EL (cell line): ENCODE measurements at places on chromosomes 7 and 10.

GRCh38 chr10:84256510-84257342, 11.9 kb downstream of the RGR start:
- DNase-seq = peak; percentile 24

- no peak for DNase-seq
These were observed 189.8 kb upstream of the PRKCQ start for GRCh38 chr10:6769704-6770417.

DNA sequence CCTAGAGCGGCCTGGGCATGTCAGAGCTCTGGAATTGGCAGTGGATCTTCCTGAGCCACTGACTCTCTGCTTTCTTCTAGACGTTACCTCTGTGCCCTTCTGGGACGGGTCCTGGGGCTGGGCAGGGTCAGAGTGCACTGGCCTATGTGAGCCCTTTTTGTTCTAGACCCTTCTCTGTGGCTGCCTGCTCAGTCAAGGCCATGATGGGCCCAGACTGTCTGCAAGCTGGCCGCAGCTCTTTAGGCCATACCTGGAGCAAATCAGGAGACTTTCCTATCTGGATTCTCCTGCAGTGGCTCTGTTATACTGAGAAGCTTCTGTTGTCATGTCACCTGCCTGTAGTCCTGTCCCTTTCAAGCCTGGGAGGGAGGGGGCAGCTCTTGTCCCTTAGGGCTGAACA, 70.1 kb downstream of the ADCY1 start:
- DNase-seq = no peak

DNA sequence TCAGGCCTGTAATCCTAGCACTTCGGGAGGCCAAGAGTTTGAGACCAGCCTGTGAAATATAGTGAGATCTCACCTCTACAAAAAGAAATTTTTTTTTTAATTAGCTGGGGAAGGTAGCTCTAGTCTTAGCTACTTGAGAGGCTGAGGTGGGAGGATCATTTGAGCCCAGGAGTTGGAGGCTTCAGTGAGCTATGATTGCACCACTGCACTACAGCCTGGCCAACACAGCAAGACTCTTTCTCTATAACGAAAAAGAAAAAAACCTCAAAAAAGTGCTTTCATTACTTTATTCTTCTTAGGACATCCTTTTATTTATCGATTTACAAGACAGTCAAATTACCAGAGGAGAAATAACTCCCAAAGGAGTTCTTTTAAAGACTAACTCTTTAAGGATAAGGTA, 49.4 kb upstream of the EXOC4 start:
- DNase-seq = no peak

GRCh38 chr7:156533420-156533819, 107.2 kb upstream of the RNF32 start:
- no peak for DNase-seq

- DNase-seq = no peak
These were observed 79.7 kb downstream of the FOXL3 start for GRCh38 chr7:369476-370258.

- no peak for DNase-seq
These were observed 156.8 kb upstream of the LYZL1 start for GRCh38 chr10:29131952-29132547.

DNA sequence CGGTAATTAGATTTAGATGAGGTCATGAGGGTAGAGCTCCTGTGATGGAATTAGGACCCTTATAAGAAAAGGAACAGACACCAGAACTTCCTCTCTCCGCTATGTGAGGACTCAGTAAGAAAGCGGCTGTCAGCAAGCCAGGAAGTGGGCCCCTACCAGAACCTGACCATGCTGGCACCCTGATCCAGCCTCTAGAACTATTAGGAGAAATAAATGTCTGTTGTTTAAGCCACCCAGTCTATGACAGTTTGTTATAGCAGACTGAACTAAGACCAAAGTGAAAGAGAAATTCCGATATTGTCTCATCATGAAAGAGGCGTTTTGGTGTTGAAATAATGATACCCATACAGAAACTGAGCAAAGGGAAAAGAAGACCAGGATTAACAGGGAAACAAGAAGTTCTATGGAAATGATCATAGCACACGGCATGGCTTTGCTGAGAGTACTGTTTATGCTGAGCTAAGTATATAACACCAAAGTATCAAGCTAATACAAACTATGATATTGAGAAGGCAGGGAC, 9.2 kb downstream of the CLEC2L start:
- no peak for DNase-seq

DNA sequence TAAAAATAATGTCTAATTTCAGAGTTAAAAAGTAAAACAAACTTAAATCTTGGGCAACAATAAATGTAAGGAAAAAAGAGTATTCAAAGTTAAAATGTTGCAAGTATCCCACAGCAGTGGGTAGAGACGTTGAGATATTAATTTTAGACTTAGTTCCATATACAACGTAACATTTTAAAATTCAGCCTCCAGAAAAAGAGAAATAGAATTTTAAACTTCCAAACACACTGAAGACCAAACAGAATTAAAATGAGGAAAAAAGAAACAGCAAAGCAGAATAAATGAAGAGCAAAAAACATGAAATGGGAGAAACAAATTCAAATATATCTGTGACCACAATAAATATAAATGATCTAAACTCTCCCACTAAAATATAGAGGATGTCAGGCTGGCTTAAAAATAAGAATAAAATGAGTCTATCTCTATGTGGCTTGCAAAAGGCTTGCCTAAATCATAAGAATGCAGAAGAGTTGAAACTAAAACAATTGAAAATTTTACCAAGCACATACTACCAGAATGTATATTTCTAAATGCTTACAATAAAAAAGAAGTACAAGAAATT, 46.0 kb upstream of the EGFR start:
- no peak for DNase-seq

GRCh38 chr7:136687693-136688322, 180.6 kb upstream of the CHRM2 start:
- DNase-seq = peak; percentile 37

DNA sequence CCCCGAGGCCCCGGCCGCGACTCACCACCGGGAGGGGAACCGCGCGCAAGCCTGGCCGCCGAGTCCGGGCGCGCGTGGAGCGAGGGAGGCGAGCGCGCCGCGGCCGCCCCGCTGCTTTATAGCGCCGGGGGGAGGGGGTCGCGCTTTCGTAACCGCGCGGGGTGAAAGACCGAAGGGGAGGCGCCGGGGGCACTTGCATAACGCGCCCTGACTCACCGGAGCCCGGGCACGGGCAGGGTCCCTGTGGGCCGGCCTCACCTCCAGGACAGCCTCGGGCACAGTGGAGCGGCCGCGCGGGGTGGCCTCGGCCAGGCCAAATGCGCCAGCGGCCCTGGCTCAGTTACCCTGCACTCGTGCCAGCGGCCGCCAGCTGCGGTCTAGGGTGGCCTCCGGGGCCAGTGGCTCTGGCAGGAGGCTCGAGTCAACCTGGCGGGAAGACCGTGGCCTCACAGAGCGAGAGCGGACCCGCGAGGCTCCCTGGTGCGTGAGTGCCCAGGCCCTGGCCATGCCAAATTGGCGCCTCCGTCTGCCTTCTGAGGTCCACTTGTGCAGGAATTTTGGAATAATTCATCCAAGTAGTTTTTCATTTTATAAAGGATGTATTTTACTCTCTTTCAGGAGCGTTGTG, at the start of gene RBP4:
Gene RBP4 (minus strand): TSS at position 90 of the 628 bp plus-strand sequence. CDS start 207 bp downstream, outside the sequence.
- DNase-seq = peak; percentile 39

DNA sequence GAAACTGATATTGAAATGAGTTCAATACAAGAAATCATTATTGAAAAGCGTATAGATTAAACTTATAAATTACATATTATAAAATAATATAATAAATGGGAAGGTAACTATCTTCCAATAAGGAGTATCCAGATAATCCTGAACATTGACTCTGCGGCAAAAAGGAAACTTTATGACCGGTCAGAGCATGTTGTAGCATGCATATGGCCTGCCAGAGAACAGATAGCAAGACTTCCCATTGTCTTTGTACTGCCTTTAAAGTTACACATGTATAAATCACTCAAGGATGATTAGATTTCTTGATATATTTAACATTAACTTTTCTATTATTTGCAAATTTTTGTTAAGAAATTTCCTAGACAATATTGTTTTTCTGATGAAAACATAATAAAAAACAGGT, 56.2 kb upstream of the ETV1 start:
- no peak for DNase-seq

DNA sequence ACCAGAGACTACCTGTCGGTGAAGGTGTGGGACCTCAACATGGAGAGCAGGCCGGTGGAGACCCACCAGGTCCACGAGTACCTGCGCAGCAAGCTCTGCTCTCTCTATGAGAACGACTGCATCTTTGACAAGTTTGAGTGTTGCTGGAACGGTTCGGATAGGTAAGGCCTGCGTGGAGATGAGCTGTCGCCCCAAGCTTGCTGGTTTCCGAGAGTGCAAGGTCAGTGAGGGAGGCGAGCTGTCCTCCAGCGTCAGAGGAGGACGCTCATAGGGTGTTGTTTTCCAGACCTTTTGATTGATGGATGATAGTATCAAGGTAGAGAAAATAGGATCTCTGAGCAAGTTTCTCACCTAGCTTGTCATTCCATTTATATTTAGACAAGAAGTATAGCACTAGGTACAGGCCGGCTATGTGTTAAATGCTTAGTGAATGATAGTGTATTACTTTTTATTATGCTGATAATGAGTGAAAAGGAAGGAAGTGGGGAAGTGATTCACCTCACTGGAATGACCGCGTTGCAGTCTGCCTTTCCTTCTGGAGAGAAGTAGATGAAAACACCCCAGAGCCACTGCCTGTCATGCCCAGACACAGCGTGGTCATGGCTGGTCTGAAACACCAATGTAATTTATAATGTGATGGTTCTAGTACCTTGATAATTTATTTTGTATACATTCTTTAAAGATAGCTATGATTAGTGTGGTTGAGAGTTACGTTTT, 33.9 kb downstream of the BNIP3 start:
- DNase-seq = peak; percentile 92

DNA sequence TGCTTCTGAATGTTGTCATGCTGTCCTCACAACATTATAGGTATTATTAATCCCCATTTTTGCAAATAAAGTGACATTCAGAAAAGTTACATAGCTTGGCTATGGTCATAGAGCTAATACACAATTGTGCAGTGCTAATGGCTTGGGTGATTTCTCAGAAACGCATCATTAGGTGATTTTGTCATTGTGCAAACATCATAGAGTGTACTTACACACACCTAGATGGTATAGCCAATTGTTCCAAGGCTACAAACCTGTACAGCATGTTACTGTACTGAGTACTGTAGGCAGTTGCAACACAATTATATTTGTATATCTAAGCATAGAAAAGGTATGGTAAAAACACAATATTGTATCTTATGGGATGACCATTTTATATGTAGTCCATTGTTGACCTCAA, 91.0 kb downstream of the BTAF1 start:
- no peak for DNase-seq

- DNase-seq = peak; percentile 66
These were observed 33.3 kb upstream of the XPNPEP1 start for GRCh38 chr10:109956454-109957091.

DNA sequence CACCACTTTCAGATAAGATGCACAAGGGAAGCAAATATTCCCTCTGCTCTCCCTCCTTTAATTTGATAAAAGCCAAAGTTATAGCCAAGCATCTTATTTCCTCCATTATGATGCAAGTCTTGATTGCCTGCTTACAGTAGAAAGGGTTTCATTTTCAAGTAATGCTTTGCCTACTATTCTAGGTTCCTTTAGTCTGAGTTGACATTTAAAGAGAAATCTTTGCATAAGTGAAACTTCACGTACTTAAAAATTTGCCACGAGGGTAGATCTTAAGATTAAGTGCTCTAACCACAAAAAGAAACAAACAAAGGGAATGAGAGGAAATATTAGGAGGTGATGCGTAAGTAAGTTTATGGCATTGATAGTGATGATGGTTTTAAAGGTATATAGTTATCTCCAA, 78.1 kb upstream of the VWDE start:
- no peak for DNase-seq

DNA sequence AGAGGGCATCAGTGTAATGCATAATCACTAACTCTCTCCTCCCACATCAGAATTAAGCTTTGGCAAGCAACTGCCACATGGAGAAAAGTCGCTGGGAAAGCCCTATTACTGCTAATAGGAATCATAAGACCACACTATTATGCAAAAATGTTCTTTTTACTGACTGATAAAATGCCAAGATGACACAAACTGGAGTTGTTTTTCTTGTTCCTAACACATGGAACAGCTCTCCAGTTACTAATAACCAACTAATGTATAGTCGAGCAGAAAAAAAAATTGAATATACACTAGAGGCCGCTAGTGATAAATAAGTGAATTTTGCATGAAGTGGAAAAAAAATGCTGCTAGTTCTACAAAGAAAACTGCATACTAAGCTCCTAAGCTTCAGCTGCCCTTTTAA, 165.6 kb downstream of the TPK1 start:
- DNase-seq = no peak

GRCh38 chr7:12322903-12323300, 80.8 kb downstream of the VWDE start:
- DNase-seq = no peak

- peak; percentile 34 for DNase-seq
These were observed 176.8 kb upstream of the TBX20 start for GRCh38 chr7:35430547-35431153.

GRCh38 chr10:101774589-101775272, 1.2 kb downstream of the FGF8 start:
- DNase-seq = no peak

- no peak for DNase-seq
These were observed 55.7 kb downstream of the TPK1 start for GRCh38 chr7:144780071-144780608.

- DNase-seq = no peak
These were observed 37.8 kb upstream of the ZNF365 start for GRCh38 chr10:62336404-62336803.

GRCh38 chr7:77797734-77798393, 370 bp downstream of the TMEM60 start:
- DNase-seq = no peak

DNA sequence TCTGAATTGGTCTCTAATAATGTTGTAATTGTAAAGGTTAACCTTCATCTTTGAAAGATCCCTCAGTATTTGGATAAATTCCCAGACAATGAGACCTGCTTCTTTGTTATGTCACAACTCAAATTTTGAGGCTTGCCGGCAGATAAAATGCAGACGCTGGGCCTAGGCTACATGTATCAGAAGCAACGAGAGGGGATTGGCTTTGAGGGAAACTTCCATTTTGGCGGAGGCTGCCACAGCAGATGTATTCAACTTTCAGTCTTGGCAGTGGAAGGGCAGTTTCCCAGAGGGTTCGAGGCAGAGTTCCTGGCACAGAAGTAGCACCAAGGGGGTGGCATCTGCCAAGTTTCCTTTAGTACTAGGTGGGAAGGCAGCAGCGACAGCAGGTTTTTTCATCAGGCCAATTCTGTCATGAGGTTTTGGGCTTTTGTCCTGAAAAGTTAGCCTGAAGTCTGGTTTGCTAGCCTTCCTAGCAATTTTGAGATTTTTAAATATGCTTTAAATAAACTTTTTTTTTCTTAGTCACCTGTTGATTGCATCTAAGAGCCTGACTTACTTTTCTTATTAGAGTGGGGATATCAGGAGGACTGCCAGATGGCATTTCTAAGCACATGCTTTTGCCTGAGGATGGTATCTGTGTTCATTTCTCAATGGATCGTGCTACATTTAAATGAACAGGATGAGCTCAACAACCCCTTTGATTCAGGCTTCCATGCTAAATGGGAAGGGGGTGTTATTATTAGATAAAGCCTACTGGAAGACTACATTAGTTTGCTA, 89.5 kb upstream of the FAM3C start:
- peak; percentile 8 for DNase-seq
